ENCODE measurements at places on chromosomes 5 and 9. TPM values are rescaled to one million over a fixed set of nuclear protein-coding genes. Genes with fewer than 3 reads are reported as not detected.

The F2RL1 gene
- 1.9 TPM for total RNA-seq

The IFNK gene
- not detected for total RNA-seq

The LCN9 gene
- total RNA-seq = not detected

The SNCB gene
- total RNA-seq = not detected

GRCh38 chr5:10215366-10215765 lies 34.3 kb downstream of the ATPSCKMT start:
- no peak for DNase-seq

GRCh38 chr5:2276101-2276500 lies 393.4 kb upstream of the IRX4 start:
- peak; percentile 20 for DNase-seq

- DNase-seq = no peak
Observed at GRCh38 chr5:122371511-122372151, 59.6 kb downstream of the SNCAIP start.

DNA sequence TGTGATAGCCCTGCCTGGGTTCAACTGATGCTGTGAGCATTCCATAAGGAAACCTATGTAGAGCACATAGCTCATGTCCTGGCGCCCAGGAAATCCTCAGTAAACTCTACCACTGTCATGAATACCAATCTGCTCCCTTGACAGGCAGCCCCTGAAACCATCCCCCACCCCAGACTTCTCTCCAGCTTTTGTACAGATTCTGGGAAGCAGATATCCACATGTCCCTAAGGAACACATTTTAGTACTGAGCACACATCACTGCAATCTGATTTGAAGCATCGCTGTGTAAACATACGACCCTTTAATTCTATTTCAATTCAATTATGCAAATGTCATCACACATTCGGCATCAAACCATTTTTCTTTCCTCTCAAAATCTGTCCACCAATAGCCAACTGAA lies 89.5 kb upstream of the FSTL4 start:
- DNase-seq = no peak

DNA sequence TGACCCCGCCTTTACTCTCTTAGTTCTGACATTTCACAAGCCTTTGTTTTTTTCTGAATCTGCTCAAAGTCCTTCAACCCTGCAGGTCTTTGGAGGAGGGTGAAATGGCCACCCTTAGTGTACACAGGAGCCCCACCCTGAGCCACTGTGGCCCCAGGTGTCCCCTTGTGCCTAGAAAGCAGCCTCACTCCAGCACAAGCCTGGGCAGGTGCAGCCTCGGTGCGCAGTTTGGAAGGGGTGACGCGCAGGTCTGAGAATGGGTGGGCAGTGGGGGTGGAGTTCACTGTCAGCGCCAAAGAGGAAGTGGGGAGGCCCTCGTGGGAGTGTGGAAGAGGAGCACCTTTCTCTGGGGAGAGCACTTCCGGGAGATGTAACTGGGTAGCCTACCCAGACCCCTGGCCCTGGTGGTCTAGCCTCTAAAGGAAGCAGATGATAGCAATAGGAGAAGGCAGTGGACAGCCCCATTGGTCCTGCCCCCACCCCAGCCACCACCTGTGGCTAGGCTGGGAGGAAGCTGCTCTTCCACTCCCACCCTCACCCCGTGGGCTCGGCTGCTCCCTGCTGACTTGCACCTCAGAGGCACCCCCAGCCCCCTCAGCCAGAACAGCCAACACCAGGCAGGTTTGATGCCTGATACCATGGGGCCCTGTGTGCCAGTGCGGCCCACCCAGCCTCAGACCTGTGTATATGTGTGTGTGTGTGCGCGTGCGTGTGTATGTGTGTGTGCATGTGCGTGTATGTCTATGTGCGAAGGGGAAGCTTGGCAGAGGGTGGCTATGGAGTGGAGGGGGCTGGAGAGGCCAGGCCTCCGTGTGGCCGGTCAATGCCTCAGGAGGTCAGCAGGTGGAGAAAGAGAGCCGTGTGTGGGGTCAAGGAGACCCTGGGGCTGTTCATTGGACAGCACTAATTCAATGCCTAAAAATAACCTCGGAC lies 16.8 kb upstream of the DAB2IP start:
- no peak for DNase-seq

DNA sequence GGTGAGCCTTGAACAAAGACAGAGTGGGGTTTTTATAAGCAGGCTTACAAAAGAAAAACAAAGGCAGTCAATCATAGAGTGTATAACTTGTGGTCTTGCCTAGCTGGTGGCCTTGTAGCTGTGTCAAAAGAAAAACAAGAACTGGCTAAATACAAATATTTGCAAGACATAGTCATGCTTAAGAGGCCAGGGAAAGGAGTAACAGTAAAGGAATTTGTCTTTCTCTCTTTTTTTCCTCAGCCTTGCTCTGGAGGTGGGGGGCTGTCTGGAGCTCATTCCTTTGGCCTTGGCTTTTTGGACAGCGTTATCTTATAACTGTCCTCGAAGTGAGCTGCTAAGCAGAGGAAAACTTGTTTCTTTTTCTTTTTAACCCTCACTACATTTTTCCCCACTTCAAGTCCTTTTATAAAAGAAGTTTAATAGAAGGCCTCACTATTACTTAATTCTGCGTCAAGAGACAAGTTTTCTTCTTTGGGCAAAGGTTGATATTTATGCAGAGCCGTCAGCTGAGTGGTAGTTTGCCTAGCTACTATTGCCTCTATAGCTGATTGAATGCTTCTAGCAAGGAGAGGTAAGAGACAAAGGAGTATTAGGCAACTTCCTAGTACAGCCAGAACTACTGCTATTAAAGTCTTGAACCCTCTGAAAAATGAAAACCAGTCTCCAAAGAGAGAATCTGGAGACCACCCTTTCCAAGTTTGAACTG lies 14.3 kb downstream of the CEL start:
- DNase-seq = no peak

DNA sequence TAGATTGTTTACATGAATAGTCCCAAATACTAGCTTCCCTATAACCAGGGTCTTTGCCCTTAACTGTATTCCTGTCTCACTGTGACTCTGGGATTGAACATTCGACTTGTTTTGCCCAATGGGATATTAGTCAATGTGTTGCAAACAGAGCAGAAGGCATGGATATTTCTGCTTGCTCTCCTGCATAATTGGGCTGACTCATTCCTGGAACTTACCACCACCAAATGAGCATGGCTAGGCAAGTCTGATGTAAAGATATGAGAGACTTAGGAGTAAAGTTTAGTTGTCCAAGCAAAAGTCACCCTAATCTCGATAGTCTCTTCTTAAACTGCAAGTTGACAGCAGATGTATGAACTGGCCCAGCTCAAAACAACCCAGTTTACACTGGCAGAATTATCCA lies 273.5 kb upstream of the CCNG1 start:
- no peak for DNase-seq

DNA sequence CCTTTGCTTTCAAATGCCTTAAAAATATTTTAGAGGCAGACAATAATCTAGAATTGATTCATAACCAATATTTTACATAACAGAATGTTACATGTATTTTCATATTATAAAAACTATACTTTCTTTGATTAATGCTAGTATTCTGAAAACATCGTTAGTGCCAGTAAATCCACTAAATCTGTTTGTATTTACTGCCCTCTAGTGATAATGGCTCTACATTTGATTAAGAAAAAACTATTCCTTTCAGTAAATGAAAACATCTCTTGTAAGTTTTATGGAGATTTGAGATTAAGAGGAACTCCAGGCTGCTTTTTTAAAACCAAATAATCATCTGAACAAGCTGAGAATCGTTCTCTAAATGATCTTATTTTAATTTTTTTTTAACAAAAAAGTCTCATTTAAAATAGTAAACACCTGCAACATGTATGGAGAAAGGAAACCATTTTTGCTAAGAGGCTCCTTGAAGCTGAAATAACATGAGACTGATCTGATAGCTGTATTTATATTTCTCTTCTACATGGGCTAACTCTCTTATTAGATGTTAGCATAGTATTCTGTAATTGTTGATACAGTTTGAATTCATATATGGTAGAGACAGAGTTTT lies 424.7 kb downstream of the RAB3C start:
- no peak for DNase-seq

DNA sequence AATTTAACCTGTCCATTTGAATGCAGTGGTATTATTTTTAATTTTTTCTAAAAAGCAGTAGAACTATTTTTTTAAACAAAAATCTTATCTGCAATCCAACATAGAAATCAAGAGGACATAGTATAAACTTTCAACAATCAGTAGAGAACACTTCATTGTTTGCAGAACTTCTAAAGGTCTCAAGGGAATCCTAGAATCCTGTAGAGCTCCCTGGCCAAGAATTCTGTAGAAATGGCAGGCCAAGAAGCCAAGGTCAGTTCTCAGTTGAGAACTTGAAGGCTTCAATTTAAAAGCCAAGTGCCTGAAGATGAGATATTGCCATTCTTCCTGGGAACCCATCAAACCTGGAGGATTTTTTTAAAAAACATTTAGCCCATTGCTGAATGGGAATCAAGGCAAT lies 199.2 kb upstream of the KLF4 start:
- DNase-seq = no peak

- DNase-seq = peak; percentile 96
Observed at GRCh38 chr9:127122176-127123063, at the start of gene ANGPTL2. TSS of gene ANGPTL2 (minus strand) at chr9:127122635. CDS start at chr9:127108731, 13,904 bp downstream.

DNA sequence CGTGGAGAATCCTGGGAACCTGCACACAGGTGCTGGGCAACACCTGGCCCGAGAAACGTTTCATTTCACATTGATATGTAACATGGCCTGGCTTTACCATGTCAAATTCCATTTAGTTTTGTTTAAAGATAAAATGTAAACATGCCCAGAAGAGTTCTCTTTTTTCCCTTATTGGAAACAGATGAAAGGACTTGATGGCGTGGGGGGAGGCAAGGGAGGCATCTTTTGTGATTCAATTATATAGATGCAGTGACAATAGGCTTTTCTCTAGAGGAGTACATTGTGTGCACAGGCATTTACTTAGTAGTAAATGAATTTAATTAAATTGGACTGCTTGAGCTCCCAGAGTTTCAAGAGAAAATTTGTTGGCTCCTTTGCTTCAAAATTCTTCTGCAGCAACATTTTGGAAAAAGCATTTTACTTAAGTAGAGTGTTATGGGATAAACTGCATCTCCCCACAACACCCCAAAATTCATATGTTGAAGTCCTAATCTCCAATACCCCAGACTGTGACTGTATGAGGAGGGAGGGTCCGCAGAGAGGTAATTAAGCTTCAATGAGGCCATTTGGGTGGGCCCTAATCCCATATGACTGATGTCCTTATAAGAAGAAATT lies 254.3 kb upstream of the NFIL3 start:
- no peak for DNase-seq

DNA sequence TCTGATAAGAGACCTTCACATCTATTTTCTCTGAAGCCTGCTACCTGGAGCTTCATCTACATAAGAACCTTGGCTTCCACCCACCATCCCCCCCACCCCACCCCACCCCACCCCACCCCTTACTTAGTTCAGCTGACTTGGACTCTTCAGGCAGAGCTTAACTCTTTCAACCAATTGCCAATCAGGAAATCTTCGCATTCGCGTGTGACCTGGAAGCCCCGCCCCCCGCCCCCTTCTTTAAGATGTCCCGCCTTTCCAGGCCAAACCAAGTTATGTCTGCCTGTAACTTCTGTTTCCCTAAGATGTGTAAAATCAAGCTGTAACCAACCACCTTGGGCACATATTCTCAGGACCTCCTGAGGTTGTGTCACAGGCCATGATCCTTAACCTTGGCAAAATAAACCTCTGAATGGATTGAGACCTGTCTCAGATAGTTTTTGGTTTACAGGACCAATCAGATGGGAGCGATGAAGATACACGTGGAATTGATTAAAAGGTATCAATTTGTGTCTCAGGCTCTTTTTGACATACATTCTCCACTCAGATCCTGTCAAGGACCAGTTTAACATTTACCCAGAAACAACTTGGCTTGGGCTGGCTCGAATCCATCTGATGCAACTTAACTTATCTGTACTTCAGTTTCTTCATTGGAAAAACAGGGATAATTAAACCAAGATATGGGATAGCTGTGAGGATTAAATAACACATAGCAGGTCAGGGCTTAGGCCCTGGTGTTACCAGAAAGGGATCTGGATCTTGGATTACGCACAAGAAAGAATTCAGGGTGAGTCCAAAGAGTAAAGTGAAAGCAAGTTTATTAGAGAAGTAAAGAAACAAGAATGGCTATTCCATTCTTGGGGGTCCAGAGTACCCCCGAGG lies 43.6 kb downstream of the GALNT12 start:
- DNase-seq = no peak

- peak; percentile 74 for DNase-seq
Observed at GRCh38 chr5:180084638-180085561, 13.3 kb upstream of the RNF130 start.

DNA sequence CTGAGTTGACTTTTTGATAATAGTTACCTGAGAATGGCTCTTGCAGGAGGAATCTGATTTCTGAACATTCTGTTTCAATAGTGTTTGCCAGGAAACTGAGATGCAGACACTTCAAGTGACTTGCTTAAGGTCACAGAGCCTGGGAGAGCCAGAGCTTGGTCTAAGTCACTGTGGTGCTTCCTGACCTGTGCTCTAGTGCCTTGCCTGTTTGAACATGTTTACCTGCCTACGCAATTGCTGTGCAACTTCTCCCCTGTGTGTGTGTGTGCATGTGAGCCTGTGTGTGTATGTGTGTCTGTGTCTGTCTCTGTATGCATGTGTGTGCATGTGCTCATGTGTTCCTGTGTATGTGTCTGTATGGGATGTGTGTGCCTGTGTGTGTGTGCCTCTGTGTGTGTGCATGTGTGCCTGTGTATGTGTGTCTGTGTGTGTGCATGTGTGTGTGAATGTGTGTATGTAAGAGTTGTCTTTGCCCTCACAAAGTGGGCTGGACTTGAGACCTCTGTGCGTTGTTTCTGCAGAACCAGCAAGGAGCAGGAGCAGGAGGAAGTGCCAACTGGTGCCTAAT lies 185.8 kb downstream of the GADD45G start:
- DNase-seq = peak; percentile 41

GRCh38 chr9:38066914-38067858 lies 1.8 kb downstream of the SHB start:
- DNase-seq = peak; percentile 92

DNA sequence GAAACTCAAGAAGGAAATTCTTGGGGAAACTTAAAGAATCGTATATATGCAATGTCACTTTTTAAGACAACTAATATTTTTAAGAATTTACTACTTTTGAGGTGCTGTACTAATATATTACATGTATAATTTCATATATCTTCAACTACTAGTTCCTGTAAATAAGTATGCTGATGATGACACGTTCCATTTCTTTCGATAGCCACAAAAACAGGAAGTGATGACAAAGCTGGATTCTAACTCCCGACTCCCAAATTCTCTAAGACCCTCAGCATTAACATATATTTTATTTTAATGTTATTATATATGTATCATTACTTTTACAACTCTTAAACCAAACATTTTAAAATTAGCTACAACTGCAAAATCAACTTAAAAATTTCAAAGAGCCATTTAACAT lies 74.8 kb downstream of the STK32A start:
- DNase-seq = no peak

- DNase-seq = no peak
Observed at GRCh38 chr5:72170101-72170500, 62.8 kb downstream of the MAP1B start.

DNA sequence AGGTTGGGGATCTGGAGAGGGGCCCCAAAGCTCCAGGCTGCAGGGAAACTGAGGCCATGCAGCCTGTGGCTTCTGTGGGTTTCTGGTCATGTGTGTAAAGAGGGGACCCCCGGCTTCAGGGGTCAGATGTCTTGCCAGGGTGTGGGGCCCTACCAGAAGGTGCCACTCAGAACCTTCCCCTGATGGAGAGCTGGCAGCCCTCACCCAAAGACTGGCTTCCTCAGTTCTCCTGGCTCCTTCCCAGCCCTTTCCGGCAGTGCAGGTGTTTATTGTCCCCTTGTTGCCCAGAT lies 11.6 kb upstream of the LAMC3 start:
- no peak for DNase-seq

- DNase-seq = peak; percentile 64
Observed at GRCh38 chr5:135481387-135481786, 29.2 kb upstream of the TIFAB start.

GRCh38 chr5:108707141-108707540 lies 40.6 kb upstream of the FER start:
- no peak for DNase-seq

All from mesenteric fat pad (tissue), 1 donor.